ENCODE measurements at places on chromosomes 11 and 22. TPM values are rescaled to one million over a fixed set of nuclear protein-coding genes. Genes with fewer than 3 reads are reported as not detected.

GRCh38 chr11:62241095-62241494 lies 944 bp upstream of the SCGB1D2 start:
- DNase-seq = no peak

DNA sequence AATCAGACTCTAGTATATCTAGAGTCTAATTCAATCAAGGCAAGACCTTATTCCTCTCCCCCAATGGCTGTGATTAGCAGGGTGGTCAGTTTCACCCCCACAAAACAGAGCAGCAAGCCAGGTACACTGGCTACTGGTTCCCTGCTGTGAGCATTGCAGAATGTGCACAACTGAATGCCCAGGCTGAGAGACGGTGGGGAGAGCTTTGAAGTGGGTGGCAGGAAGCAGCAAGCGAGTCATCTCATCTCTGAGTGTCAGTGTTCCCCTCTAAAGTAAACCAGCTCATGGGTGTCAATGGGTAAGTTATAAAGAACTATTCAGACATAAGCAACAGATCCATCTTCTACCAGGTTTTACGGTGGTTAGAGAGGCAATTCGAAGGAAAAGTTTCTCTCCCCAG lies 37.6 kb downstream of the GAB4 start:
- no peak for DNase-seq

- DNase-seq = no peak
Measured at GRCh38 chr11:132158696-132159095, 788.3 kb downstream of the NTM start.

Gene CNGA4
- total RNA-seq = not detected

Gene C22orf15
- total RNA-seq = not detected

DNA sequence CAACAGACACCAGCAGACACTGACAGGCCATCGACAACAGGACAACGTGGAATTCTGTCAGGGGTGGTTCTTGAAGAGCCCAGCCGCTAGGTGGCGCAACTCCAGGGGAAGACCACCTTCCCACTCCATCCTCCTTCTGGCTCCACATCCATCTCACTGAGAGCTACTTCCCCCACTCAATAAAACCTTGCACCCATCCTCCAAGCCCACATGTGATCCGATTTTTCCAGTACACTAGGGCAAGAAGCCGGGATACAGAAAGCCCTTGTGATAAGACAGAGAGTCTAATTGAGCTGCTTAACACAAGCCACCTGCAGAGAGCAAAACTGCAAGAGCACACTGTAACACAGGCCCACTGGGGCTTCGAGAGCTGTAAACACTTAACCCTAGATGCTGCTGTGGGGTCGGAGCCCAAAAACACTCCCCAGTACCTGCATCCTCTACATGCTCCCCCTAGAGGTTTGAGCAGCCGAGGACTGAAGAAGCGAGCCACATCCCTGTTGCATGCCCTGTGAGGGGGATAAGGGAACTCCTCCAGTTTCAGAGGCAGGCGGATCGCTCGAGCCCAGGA lies 11.5 kb upstream of the RAB39A start:
- no peak for DNase-seq

Gene SNX32
- total RNA-seq = 1.6 TPM

DNA sequence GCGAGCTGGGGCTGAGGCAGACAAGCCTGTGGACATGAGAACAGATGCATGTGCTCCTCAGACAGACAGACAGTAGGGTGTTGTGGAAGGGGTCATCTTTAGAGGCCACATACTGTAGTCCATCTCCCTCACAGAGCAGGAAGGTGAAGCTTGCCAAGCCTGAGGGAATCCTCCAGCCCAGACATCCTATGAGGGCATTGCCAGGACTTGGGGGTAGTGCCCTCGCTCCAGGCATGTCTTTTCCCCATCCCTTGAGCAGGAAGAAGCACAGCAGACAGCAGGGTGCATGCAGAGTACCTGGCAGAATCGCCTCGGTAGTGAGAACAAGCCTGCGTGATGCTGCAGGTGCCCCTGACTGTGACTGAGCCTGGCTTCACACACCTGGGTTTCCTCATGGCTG lies 66.5 kb upstream of the CLDN5 start:
- DNase-seq = no peak

DNA sequence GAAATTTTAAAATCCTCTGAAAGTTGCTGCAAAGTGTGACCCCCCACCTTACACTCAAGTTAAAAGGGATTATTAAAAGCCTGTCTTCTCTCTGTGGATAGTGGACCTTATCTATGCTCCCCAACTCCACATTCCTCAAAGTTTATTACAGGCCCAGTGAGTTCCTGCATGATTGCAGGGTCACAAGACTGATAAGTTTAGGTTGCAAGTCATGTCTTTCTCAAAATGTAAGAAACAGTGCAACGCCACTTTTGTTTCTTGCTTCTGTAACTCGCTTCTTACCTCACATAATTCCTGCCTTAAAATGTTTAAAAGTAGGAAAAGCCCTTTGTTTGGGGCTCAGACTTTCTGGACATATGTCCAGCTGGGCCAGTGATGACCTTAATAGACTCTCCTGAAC lies 38.4 kb upstream of the GLYAT start:
- DNase-seq = no peak

DNA sequence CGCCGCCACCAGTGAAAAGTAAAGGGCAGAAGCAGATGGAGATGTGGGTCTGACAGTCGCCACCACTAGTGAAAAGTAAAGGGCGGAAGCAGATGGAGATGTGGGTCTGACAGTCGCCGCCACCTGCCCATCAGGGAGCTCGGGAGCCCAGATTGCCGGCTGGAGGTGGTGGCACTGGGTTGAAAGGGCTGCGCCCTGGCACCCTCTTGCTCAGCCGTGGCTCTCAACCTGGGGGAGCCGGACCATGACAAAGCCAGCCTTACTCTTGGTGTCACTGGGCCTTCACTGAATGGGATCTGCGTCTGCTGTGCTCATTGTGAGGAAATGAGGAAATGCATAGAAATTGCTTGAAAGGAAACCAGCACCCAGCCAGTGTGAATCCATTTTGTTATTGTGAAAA lies 36.3 kb downstream of the AP2A2 start:
- DNase-seq = no peak

GRCh38 chr22:42716221-42716620 lies 4.4 kb downstream of the A4GALT start:
- no peak for DNase-seq
